Putamen (tissue), 1 donor: ENCODE measurements at places on chromosomes 1 and 21.

DNA sequence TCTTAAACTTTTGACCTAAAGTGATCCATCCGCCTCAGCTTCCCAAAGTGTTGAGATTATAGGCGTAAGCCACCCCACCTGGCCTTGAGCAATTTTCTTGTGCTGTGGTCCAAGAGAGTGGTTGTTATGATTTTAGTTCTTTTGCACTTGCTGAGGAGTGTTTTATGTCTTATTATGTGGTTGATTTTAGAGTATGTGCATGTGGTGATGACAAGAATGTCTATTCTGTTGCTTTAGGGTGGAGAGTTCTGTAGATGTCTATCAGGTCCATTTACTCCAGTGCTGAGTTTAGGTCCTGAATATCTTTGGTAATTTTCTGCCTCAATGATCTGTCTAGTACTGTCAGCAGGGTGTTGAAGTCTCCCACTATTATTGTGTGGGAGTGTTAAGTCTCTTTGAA, 11.2 kb upstream of the S100B start:
- no peak for DNase-seq

- DNase-seq = no peak
Measured at GRCh38 chr21:22925032-22925431, 1926.8 kb downstream of the NCAM2 start.

- no peak for DNase-seq
Measured at GRCh38 chr1:162328512-162328911, 48.1 kb downstream of the SPATA46 start.

DNA sequence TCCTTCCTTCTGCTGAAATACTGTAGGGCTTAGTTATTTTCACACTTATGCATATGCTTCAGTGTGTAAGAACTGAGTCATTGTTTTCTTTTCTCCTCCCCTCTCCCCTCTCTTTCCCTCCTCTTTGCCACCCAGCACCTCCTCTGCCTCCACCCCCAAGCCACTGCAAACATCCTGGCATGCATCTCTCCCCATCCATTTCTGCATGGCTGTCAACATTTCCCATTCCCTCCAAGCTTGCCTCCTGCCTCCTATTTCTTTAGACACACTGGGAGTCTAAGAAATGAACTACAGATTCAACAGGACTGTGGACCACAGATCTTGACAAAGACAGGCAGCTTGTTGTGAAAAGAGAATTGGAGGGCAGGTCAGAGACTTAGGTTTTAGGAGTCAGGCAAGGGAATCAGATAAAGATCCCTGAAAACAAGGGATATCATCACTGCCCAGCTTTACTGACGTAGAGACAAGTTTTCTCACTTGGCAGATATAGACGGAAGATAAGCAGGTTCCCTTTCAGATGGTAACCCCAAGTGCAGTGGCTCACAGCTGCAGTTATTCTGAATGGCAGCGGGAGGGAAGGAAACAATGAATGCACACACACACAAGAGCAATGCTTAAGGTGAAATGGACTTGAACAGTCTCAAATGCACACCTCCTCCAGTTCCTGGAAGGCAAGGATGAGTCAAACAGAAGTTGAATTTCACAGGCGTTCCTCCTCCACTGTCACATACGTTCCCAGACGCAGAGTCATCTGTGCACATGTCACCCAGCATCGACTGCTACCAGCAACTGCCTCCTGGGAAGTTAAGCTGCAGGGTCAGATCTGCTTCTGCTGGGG, 56.1 kb downstream of the HIVEP3 start:
- DNase-seq = peak; percentile 66

DNA sequence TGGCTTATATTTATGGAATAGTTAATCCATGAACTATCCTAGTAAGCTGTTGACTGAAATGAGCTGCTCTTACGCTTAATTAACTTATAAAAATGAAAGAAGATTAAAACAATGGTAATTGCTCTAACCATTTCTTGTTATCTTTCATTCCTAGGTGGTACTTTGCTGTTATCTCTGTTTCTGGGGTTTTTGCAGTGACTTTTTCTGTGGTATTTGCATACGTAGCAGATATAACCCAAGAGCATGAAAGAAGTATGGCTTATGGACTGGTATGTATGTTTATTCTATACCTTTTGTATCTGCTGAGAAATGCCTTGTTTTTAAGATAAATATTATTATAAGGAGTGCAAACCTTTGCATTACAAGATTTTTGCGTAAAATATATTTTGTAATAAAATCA, 71.0 kb downstream of the SASS6 start:
- DNase-seq = no peak

DNA sequence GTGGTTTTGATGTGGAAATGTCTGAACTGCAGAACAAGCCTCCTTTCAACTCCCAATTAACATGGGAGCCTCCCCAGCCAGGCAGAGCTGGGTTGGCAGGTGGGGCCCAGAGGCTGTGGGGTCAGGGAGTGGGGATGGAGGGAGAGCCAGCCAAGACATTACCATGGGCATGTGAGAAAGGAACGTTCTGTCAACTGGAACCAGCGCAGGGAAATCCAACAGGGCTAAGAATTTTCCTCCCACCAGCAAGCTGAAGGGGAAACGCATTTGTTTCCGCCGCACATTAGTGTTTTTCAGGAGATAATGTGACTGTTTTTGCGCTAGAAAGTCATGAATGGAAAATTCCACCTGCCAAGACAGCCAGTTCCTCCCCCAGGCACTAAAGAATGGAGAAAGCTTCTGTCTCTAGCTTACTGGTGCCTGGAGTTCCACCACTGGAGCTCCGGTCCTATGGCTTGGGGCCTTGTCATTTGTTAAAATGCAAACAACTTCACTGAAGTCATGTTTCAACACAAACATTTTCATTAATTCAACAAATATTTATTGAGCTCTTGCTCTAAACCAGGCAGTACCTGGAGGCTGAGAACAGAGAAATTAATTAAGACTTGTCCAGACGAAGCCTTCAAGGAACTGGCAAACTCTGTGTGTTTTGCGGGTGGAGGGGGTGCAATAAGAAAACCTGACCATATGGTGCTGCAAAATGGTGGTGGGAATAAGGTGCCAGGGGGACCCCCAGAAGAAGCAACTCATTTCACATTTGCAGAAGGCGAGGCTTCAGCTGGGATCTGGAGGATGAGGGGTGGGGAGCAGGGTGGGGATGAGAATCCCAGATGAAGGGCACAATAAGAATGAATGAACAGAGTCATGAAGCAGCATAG, 305.1 kb downstream of the MATN1 start:
- DNase-seq = peak; percentile 3

DNA sequence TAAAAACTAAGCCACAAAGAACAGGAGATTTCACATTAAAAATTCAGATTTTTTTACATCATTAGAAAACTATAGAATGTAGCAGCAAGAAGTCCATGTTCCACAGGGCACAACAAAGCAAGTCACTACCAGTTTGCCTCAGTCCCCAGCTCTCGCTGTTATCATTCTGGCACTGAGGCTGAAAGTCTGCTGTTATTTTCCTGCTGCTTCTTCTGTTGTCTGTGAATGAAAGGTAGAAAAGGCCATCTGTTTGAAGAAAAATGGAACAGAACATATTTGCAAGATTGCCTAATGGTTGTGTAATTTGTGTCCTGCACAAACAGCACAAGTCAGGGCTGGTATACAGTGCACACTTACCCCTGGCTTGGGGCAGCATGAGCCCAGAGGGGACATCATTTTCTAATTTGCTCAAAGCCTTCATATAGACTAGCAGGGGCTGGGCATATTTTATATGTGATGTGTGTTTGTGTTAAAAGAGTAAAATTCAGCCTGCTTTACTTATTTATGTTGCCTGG, 105.6 kb upstream of the COG2 start:
- no peak for DNase-seq

- no peak for DNase-seq
Measured at GRCh38 chr1:200784576-200784975, 45.9 kb downstream of the CAMSAP2 start.

- DNase-seq = no peak
Measured at GRCh38 chr1:11649237-11649623, 5.0 kb downstream of the FBXO2 start.

GRCh38 chr21:41269535-41269934, 47.1 kb upstream of the FAM3B start:
- no peak for DNase-seq
